ENCODE measurements at places on chromosomes 1 and 21. TPM values are rescaled to one million over a fixed set of nuclear protein-coding genes. Genes with fewer than 3 reads are reported as not detected.

DNA sequence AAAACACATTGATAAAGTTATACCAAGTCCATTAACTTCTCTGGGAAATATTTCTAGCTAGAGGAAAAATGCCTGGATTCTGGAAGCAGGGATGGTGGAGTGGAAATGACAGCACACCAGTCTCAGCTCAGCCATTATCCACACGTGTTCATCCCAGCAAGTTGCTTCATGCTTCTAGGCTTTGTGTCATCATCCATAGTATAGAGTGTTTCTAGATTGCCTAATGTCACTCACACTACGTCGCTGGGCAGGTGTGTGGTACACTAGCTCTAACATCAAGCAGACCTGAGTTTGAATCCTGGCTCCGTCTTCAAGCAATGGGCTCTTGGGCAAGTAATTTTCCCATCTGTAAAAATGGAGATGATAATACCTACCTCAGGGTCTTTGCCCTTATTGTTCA lies 326.3 kb downstream of the PBX1 start:
- DNase-seq = no peak

DNA sequence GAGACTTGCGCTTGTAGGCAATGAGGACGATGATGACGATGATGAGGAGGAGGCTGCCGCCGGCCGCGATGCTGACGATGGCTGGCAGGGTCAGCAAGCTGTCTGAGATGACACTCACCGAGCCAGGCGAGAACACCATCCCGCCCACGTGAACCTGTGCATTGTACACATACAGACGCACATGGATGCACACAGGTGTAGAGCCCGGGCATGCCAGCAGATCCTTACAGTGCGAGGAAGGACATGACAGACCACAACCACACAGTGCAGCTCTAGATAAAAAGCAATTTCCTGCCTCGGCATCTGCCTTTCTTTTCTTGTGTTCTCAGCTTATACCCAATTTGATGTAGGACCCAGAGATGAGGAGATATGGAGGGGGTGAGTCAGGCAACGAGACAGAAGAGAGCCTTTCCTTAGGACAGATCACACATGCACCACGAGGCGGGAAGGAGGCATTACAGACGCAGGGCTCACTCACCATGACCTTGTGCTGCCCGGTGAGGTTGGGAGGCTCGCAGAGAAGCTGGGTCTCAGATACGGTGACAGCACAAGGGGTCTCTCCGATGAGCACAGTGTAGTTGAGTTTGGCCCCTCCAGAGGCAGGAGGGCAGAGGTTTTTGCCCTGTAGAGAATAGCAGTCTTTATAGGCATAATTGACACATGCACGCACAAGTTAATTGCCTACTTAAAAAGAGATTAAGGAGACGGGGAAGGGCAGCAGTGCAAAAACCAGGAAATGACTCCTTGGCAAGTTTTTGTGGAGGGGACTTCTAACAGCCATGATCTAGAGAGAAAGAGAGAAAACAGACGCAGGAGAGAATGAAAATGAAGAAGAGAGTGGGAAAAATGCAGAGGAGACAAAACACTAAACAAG lies 133.9 kb upstream of the CD34 start:
- DNase-seq = no peak

GRCh38 chr1:61921435-61921834 lies 179.2 kb downstream of the PATJ start:
- DNase-seq = no peak

The ZBED6 gene
- 7.1 TPM for total RNA-seq

The MRPL24 gene
- 96.3 TPM for total RNA-seq

The HRNR gene
- not detected for total RNA-seq

- no peak for DNase-seq
These were observed 2.4 kb upstream of the TMEM125 start for GRCh38 chr1:43267291-43267805.

DNA sequence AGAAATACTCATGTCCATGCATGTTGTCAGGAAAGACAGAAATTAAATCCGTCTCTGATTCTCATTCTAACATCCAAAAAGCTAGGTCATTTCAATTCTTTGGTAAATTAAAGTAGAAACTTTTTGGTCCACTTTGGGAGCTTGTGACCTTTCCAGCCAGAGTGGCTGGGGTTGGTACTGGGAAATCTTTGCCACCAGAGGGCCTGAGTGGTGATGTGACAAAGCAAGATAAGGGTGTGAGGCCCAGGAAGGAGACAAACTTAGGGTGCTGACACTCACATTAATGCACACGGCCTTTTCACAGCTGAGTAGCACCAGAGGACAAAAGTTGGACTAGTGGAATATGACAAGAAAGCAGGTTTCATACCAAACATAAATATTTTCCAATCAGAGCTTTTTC lies 144.3 kb downstream of the DNM3 start:
- peak; percentile 31 for DNase-seq

- no peak for DNase-seq
These were observed 67.6 kb upstream of the SLC22A15 start for GRCh38 chr1:115908565-115909274.

The ZNF648 gene
- 0.06 TPM for total RNA-seq

The GJA9 gene
- not detected for total RNA-seq

GRCh38 chr21:38488640-38489270 lies 9.5 kb downstream of the ERG start:
- no peak for DNase-seq

The TP53BP2 gene
- 38.5 TPM for total RNA-seq

- DNase-seq = no peak
These were observed 48.8 kb downstream of the DR1 start for GRCh38 chr1:93394514-93394913.

DNA sequence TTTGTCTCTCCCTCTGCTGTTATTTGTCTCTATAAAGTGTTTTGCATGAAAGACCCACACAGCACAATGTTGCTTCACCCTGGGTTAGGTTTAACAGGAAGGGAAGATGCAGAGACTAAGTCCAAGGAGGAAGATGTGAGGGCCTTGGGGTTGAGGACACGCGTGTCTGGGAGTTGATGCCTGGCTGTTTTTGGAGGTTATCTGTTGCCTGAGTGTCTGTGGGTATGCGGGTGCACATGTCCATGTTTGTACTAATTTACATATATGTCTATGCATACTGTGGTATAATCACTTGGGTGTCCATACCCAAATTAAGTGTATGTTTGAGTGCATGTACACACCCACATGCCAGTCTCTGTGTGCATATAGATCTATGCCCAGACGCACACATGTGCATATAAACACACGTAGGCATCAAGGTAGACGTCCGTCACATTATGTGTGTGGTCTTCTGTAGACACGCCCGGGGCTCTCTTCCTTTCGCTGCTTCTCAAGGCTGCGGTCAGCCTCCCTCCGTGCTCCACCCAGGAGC lies 962 bp upstream of the MAN1C1 start:
- DNase-seq = no peak

DNA sequence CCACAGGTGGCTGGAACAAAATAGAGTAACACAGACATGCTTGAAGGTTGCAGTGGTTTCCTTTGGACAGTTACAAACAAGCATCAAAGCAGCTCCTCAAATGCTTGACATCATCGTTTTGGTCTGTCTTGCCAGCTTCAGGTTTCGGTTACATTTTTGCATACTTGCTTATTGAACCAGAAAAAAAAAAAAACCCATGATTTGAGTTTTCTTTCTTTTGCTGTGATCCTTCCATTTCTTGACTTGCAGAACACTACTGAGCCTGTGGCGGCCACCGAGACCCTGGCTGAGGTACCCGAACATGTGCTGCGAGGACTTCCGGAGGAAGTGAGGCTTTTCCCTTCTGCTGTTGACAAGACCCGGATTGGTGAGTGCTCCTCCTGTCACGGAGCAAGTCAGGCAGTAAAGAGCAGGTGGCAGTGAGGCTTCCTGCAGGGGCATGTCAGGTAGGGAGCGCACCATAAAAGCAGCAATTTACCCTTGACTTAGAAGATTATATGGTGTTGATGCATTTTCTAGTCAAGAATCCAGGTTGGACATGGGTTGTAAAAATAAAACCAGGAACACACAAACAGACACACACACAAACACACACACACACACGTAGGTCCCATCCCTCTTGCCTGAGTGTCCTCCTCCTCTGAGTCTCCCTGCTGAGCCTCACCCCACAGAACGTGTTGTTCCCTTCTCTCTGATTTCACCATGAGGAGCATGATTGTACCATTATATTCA lies 30.9 kb downstream of the PRDM2 start:
- DNase-seq = no peak

- no peak for DNase-seq
These were observed 2.5 kb downstream of the SEMA4A start for GRCh38 chr1:156155756-156156510.

- DNase-seq = no peak
These were observed 690 bp upstream of the RNF19B start for GRCh38 chr1:32965251-32965747.

DNA sequence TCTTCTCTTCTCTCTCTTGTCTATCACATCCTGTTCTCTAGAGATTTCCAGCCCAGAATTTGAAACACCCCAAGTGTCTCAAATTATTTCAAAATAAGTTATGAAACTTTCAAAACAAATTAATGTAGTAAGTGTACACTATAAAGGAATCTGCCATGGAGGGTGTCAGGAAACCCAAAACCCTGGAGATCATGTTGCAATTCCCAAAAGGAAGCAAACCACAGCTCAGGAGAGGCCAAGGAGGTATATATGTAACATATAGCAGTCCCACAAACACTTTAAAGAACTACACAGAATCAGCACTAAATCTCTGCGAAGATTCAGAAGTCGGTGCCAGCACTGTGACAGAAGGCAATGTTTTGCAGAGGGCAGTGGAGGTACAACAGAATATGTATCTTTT lies 26.6 kb downstream of the PTPN14 start:
- DNase-seq = peak; percentile 19

DNA sequence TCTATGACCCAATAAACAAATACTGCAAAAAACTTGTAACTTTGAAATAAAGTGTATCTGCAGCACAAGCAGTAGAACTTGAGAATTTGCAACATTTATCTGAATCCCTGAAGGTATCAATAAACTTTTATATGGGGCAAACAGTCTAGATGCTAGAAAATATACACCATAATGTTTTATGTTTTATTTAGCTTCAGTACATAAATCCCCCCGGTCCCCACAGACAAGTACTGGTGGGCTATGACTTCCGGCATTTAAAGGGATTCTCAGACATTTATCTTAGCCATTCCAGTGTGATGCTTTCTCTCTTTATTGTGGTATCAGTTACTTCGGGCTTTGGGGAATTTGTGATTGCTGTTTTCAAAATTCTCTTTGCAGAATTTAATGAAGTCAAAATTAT lies 390.4 kb downstream of the SIPA1L2 start:
- DNase-seq = no peak

The GCSAML gene
- 0.29 TPM for total RNA-seq

DNA sequence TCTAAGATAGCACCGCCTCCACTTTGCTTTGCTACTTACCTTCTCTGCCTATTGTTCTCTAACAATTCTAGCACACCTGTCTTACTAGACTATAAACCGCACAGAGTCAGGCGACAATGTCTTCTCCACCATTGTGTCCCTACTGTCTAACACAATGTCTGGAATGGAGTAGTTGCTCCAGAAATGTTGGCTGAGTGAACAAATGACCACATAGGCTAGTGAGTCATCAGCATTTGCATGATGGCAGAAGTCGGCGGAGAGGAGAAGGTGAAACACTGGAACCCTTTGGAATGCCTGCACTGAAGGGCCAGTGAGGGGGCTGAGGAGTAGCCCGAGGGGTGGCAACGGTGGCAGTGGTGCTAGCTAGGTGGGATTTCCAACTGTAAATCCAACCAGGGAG lies 14.0 kb upstream of the PABPC4 start:
- DNase-seq = no peak

The ITPKB gene
- 1.9 TPM for total RNA-seq

DNA sequence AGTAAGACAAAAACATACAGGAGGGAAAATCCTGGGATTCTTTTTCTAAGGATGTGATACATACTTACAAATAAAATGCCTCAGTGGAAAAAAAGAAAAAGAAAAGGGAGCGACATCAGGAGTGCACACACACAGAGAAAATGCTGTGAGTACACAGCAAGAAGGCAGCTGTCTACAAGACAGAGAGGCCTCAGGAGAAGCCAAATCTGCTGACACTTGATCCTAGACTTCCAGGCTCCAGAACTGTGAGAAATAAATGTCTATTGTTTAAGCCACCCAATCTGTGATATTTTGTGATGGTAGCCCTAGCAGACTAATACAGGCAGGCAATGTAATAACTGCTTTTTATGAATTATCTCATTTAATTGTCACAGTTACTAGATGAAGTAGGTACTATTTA lies 17.0 kb upstream of the TRIM45 start:
- DNase-seq = no peak

DNA sequence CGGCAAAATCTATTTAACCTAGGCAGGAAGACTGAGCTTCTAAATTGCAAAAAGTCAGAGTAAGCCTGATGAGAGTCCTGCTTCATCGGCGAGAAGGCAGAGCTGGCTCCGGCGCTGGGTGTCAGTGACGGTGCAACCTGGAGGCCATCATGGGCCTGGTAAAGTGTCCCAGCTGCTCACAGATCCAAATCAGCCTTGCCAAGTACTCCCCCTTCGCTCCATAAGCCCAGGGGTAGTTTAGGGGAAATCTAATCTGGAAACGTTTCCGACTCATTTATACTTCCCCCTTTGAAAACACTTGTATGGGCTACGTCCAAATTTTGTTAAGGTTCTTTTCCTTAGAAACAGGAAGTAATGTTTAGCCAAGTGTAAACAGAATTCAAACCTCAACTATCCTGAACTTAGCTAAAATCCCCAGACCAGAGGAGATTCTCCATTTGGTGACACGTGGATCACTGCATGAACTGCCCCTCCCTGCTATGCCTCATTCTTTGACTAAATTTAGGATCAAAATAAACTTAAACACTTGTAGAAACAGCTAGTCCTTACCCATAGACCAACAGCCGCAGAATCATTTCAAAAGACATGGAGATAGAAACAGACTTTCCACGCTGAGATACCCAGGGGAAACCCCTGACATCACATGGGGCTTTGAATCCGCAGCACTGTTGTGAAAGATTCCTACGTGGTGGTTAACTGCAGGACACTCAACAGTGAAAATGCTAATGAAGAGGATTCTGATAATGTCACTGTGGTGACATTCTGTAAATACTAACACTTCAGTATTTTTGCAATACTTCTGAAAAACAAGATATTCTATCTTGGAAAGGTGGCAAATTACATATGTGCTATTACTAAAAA lies 172.7 kb downstream of the TGFBR3 start:
- no peak for DNase-seq
